ENCODE measurements at places on chromosomes 5 and 9. TPM values are rescaled to one million over a fixed set of nuclear protein-coding genes. Genes with fewer than 3 reads are reported as not detected.

The CDC20B gene
- total RNA-seq: 0.20 TPM

The LYSMD3 gene
- total RNA-seq: 18.7 TPM

The SH3RF2 gene
- total RNA-seq: 106 TPM

The ESM1 gene
- total RNA-seq: 0.40 TPM

The CAMK4 gene
- 5.0 TPM for total RNA-seq

The OR1J2 gene
- total RNA-seq: not detected

The LCN9 gene
- total RNA-seq: not detected

The TPPP gene
- 9.9 TPM for total RNA-seq

The PCAT7 gene
- total RNA-seq: 0.17 TPM

The PCDHA7 gene
- 0.89 TPM for total RNA-seq

The GLRA1 gene
- total RNA-seq: not detected

The C5orf58 gene
- total RNA-seq: 0.52 TPM

The SLC30A5 gene
- 60.5 TPM for total RNA-seq

The FBP2 gene
- total RNA-seq: not detected

The TMEM171 gene
- total RNA-seq: 1.6 TPM

The PHF24 gene
- 0.29 TPM for total RNA-seq

The FST gene
- total RNA-seq: 3.8 TPM

The PPP3R2 gene
- not detected for total RNA-seq

The INVS gene
- total RNA-seq: 26.4 TPM

The GABRA6 gene
- not detected for total RNA-seq

The SLC6A3 gene
- total RNA-seq: 0.23 TPM

All from mucosa of gallbladder (tissue), 1 donor.